Vagina (tissue), 2 donors: ENCODE measurements at places on chromosomes 7 and 10. TPM values are rescaled to one million over a fixed set of nuclear protein-coding genes. Genes with fewer than 3 reads are reported as not detected.

Gene SLC39A12
- total RNA-seq, result not detected

Gene ADAMTS14
- not detected for total RNA-seq

Gene CNOT4
- 23.3 TPM for total RNA-seq

Gene PKD2L1
- total RNA-seq, result not detected

Gene FGFBP3
- 0.74 TPM for total RNA-seq

Gene FAM171A1
- 8.6 TPM for total RNA-seq

Gene TMEM196
- total RNA-seq, result not detected

Gene TUBAL3
- total RNA-seq, result not detected

Gene CLCN1
- not detected for total RNA-seq
